ENCODE measurements at places on chromosomes 2 and 18.

DNA sequence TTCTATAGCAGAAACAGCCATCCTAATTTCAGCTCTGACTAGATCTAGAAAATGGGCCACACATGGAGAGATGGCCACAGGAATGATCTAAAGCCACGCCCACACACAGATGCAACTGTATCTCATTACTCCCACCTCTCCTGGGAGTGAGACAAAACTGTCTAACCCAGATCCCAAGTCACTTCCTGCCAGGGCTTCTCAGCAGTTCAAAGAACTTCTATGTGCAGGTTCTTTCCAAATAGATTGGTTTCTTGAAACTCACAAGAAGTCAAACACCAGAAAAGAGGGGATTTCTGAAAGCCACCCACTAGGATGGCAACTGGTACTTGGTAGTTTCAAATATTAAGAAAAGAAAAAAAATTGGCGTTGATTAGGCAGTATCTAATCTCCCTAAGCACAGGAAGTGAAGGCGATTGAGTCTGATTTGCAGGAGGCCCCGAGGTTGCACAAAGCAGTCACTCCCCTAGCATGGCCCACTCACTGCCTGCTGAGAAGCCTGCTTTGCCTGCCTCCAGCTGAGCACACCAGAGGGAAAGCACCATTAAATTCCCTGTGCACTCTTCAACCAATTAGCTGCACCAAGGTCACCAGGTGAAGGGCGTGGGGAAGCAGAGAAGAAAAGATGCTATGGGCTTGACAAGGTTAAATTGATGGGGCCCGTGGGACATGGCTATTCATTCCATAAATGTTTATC, 51.1 kb downstream of the PAPOLG start:
- DNase-seq: peak; percentile 62

- peak; percentile 42 for DNase-seq
Observed at GRCh38 chr18:59357928-59358327, 1.1 kb downstream of the LMAN1 start.

GRCh38 chr2:235706506-235706905, 212.7 kb downstream of the AGAP1 start:
- DNase-seq: no peak

GRCh38 chr2:66693076-66693965, 258.4 kb downstream of the MEIS1 start:
- no peak for DNase-seq

DNA sequence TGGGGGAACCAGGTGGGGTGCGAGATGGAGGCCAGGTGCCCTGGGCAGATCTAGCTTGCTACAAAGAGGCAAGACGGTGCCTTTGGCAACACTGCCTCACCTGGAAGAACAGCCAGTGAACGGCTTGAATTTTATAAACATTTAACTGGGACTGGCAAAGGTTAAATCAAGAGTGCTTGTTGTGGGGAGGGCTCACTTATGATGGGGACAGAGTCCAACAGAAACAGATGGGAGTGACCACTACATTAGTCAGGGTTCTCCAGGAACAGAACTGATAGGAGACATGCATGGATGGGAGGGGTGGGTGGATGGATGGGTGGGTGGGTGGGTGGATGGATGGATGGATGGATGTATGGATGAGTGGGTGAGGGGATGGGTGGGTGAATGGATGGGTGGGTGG, 19.2 kb downstream of the ODC1 start:
- no peak for DNase-seq

DNA sequence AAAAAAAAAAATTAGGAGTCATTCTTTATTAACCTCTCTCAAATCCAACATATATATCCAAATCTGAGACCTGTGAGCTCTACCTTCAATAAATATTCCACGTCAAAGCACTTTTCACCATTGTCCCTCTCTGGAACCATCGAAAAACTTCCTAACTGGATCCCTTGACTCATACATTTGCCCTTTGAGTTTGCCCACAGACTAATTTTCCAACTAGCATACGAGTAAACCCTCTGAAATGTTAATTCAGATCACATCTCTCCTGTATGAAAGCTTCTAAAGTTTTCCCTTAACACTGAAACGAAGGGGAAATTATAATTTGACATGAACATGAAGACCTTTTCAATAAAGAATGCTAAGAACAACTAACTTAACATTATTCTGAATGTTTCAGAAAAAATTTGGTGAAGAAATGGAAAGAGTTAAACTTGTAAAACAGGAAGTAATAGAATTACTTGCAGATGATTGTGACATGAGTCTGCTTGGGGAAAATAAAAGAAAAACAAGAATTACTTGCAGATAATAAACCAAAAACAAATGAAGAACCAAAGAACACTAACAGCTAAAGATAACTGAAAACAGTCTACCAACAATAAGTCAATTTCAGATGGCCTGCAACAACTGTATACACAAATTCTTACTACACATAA, 110.6 kb downstream of the C2orf74 start:
- no peak for DNase-seq

- DNase-seq: no peak
Observed at GRCh38 chr2:238428866-238429265, 2.1 kb downstream of the ASB1 start.

GRCh38 chr2:5689750-5690149, 2.4 kb upstream of the SOX11 start:
- DNase-seq: no peak

GRCh38 chr2:215746887-215747615, 266.3 kb downstream of the MREG start:
- DNase-seq: no peak

DNA sequence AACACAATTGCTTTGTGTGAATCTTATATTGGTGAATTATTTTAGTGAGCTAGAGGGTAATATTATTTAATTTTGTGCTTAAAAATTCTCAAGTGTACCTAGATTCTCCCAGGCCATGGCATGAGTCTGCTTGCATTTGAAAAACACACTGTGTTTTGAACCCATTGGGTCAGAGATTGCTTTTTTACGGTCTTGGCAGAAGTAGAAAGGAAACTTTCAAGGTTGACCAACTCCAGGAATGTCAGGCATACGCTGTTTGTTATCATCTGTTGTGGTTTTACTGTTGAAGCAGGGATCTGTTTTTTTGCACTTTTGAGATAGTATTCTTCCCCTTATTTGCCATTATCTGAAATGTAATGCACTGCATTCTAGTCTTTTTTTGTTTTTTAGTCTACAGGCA, 377.4 kb downstream of the RPRM start:
- no peak for DNase-seq

DNA sequence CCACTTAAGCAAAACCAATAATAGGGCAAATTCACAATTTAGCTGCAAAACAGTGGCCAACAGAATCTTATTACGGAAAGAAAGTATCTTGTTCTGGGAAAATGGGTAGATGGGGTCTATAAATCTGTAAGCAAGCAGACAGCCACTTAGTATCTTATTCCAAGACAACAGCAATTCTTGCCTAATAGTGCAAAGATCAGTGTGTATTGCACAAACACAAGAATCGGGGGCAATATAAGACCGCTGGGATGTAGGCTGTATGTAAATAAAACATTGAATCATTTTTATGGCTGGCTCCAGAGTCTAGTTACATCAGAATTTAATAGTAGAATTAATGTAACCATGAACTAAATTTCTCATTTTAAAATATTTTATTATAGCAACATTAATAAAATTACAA, 85.6 kb downstream of the FBXO15 start:
- no peak for DNase-seq

- no peak for DNase-seq
Observed at GRCh38 chr2:10008809-10009176, 34.6 kb upstream of the KLF11 start.

All from CD4-positive, alpha-beta T cell treated with Interleukin-17A for 1 hour (primary cell).